NCI-H2081 (cell line): ENCODE measurements at places on chromosomes 11 and 22.

DNA sequence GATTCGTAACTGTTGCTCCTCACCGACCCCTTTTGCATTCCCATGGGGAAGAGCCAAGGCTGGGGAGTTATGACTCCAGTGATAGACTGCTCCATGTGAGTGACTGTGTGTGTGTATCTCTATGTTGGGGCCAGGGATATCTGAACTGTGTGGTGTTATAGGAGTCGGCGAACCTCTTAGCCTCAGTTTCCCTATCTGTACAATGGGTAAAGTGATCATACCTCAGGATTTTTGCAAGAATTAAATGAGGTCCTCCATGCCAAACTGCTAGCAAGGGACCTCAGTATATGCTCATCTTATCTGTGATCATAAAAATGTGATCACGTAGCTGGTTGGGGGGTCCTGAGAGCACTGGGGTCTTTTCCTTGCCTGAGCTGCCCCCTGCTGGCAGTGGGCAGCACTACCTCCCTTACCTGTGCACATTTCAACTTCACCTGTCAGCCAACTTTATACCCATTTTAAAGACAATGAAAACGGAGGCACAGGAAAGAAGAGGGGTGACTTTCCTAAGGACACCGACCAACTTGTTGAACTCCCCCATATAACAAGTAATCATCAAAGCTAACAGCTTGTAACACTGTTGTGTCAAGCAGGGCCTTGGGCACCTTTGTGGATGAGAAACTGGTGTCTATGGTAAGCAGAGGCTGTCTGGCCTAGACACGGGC is 1.4 kb upstream of the DPP3 start:
- DNase-seq, result peak; percentile 27

DNA sequence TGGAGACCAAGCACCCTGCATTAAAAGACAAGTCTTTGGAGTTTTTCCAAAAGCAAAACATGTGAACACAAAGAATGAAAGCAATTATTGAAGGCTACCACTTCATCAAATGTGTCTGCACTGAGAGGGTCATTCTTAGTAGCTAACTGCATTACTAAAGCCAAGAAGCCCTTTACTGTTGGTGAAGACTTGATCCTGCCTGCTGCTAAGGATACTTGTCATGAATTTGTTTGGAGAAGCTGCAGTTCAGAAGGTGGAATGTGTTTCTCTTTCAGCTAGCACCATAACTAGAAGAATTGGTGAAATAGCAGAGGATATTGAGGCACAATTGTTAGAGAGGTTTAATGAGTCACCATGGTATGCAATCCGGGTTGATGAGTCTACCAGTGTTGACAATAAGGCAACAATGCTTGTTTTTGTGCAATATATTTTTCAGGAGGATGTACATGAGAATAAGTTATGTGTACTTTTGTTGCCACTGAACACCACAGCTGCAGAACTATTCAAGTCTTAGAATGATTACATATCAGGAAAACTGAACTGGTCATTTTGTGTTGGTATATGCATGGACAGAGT is 457.3 kb upstream of the ISX start:
- no peak for DNase-seq

DNA sequence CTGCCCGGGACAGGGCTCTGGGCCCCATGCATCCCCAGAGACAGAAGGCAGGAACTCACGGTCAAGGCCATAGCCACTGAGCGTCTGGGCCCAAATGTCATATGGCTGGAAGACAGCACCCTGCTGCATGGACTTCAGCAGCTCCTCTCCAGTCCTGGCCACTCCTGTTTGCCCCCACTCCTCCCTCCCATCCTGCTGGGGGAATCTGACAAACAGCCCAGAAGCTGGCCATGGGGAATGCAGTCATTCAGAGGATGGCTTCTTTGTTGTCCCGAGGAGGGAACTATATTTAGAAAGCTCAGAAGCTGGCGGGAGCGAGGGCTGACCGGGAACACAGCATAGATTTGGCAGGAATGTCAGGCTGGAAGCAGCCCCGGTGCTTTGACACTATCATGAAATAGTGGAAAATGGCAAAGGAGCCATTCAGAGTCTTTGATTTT is 35.0 kb downstream of the DKK3 start:
- DNase-seq, result no peak

GRCh38 chr22:36541831-36542411 is 13.0 kb upstream of the EIF3D start:
- peak; percentile 4 for DNase-seq

GRCh38 chr11:33667819-33668467 is 32.7 kb downstream of the C11orf91 start:
- DNase-seq, result no peak

GRCh38 chr11:18265949-18266348 is at the start of gene SAA1:
Gene SAA1 (plus strand): TSS chr11:18266264. CDS start chr11:18266888, 624 bp downstream.
- no peak for DNase-seq

DNA sequence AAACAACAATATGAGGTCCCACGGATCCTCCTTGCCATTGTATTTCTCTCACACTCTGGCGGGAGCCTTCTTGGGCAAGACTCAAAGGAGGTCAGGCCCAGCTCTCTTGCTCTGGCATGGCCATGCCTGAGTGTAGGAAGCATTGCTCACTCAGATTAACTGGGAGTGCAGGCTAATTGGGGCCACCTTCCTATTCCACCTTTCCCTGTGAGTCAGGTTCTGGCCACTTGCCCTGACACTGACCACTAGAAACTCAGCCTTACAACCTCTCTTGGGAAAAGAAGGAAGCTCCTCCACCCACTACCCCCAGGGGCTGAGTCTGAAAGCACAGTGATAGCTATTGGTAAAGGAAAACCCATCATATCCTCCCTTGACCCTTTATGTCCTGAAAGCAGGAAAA is 121.8 kb upstream of the NTM start:
- DNase-seq, result no peak

DNA sequence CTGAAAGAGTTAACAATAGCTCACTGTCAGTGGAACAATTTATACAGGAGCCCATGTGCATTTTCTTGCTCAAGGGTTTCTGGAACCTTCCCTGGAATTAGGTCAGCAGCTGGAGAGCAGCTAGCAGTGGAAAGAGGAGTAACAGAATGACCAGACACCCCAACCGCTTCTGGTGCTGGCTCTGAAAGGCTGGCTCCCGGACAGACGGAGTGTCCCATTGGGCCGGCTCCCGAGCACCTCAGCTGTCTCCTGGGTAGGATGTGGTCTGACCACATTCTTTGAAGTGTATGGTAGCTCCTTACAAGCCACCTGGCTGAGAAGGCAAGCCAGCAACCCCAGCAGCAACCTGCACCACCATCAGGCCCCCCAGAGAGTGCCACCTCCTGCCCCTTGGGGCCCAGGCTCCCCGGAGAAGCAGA is 44.7 kb downstream of the ABTB2 start:
- DNase-seq, result no peak
